Natural killer cell (primary cell): ENCODE measurements at places on chromosomes 6 and 20. TPM values are rescaled to one million over a fixed set of nuclear protein-coding genes. Genes with fewer than 3 reads are reported as not detected.

- no peak for DNase-seq
- H3K4me1 ChIP-seq, result peaks cover 18% of the 10 kb centered on the region
- no peak overlapping the region for H3K4me3 ChIP-seq
- no peak overlapping the region for H3K27ac ChIP-seq
These were observed 25.3 kb downstream of the RAB44 start for GRCh38 chr6:36722879-36723278.

- no peak overlapping the region for H3K4me3 ChIP-seq
- H3K27ac ChIP-seq, result no peak overlapping the region
- H3K4me1 ChIP-seq, result peaks cover 16% of the 10 kb centered on the region
- H3K27me3 ChIP-seq, result no peaks in the 10 kb centered on the region
These were observed 102.8 kb downstream of the ATXN1 start for GRCh38 chr6:16658348-16659034.

Gene CD93
- total RNA-seq, result 17.2 TPM

- H3K27me3 ChIP-seq, result no peaks in the 10 kb centered on the region
- H3K36me3 ChIP-seq, result no peaks in the 10 kb centered on the region
- no peak overlapping the region for H3K4me3 ChIP-seq
- H3K27ac ChIP-seq, result no peak overlapping the region
- H3K4me1 ChIP-seq, result no peaks in the 10 kb centered on the region
These were observed 130.5 kb downstream of the CRYBG1 start for GRCh38 chr6:106490974-106491373.

Gene ASIP
- not detected for total RNA-seq

Gene RFX6
- not detected for total RNA-seq

DNA sequence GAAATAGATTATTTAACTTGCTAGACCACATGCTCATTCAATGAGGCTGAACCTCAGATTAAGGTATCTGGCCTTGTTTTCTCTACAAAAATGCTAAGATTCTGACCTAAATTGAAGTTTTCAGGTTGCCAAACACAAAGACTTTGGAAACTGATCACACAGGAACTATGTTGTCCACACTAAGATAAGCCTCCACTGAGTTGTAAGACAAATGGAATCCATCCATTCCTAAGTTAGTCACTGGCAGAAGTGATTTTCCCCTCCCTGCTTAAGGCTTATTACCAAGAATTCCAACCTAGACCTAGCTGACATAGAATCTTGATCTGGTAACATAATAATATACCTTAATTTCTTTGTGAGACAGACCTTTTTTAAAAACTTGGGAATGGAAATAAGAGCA, 608.1 kb downstream of the TENT5A start:
- H3K27ac ChIP-seq, result no peak overlapping the region
- DNase-seq, result no peak
- H3K4me3 ChIP-seq, result no peak overlapping the region
- no peaks in the 10 kb centered on the region for H3K36me3 ChIP-seq

DNA sequence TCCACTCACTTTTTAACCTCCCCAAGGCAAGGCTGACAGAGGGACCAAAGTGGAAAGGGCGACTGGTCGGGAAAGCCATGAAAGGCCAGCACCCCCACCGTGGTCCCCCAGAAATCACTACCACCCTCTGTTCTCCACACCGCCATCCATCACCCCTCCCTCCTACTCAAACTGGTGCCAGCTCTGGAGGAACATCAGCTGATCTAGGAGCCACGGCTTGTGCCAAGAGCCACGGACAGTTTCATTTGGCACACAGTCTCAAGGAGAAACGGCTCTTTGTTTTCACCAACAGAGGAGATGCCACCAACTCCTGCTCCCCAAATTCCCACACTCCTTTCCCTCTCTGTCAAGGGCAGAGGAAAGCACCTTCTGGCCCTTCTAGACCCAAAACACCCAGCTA, 26.0 kb downstream of the TBC1D7 start:
- H3K27ac ChIP-seq, result peak overlapping the region; percentile 29
- no peak for DNase-seq
- H3K27me3 ChIP-seq, result no peaks in the 10 kb centered on the region
- H3K36me3 ChIP-seq, result peaks cover 56% of the 10 kb centered on the region

GRCh38 chr20:47818996-47819609, 33.8 kb upstream of the SULF2 start:
- no peaks in the 10 kb centered on the region for H3K27me3 ChIP-seq
- DNase-seq, result no peak
- no peak overlapping the region for H3K27ac ChIP-seq
- no peaks in the 10 kb centered on the region for H3K36me3 ChIP-seq
- no peaks in the 10 kb centered on the region for H3K4me1 ChIP-seq

DNA sequence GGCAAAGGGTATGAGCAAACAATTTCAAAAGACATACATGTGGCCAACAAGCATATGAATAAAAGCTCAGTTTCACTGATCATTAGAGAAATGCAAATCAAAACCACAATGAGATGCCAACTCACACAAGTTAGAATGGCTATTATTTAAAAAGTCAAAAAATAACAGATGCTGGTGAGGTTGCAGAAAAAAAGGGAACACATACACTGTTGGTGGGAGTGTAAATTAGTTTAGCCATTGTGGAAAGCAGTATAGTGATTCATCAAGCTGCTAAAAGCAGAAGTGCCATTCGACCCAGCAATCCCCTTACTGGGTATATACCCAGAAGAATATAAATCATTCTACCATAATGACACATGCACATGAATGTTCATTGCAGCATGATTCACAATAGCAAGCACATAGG, 6.7 kb upstream of the KHDC1L start:
- H3K4me1 ChIP-seq, result no peaks in the 10 kb centered on the region
- no peak overlapping the region for H3K4me3 ChIP-seq
- H3K36me3 ChIP-seq, result no peaks in the 10 kb centered on the region
- no peak for DNase-seq
- no peaks in the 10 kb centered on the region for H3K27me3 ChIP-seq
- H3K27ac ChIP-seq, result no peak overlapping the region

DNA sequence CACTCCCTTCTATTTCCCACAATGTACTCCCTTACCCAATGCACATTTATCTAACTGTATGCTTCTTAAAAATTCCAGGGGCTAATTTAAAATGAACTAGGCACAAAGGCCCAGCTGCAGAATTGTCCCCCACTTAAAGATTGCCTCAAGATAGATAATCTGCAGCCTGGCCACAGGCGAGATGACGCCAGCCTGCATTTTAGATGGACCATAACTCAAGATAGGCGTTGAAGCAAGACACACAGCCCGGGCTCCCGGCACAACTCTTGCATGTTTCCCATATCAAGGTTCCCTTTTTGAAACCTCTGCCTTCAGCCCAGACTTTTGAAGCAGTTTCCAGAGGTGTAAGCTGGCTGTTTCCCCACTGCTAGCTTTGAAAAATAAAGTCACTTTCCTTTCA, 3.2 kb upstream of the REPS1 start:
- peaks cover 8% of the 10 kb centered on the region for H3K4me1 ChIP-seq
- H3K27me3 ChIP-seq, result no peaks in the 10 kb centered on the region
- H3K27ac ChIP-seq, result no peak overlapping the region
- no peak overlapping the region for H3K4me3 ChIP-seq
- no peak for DNase-seq
- H3K36me3 ChIP-seq, result no peaks in the 10 kb centered on the region

DNA sequence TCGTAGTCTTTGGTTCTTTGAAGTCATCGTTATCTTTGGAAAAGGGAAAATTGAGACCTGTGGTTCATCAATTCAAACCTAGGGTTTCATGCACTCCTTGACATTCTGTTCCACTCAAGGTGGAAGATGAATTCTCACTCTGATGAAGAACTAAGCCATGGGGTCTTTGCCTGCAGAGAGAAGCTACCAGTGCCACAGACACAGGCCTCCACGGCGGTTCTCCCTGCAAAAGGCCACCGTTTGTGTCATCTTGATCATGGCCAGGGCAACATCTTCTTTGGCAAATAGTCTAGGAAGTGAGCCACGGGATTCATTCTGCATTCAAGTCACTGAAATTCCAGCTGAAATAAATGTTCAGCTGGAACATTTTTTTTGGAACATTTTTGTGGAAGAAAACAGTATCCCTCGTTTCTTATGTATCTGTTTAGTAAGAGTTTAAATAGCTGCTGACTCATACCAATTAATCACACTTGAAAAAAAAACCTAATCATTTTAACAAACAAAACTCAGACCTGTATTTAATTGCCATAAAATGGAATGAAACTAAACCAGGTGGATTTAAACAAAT, 206.0 kb upstream of the FOXQ1 start:
- H3K4me3 ChIP-seq, result no peak overlapping the region
- H3K27ac ChIP-seq, result no peak overlapping the region
- H3K27me3 ChIP-seq, result no peaks in the 10 kb centered on the region
- DNase-seq, result no peak
- H3K36me3 ChIP-seq, result no peaks in the 10 kb centered on the region
- no peaks in the 10 kb centered on the region for H3K4me1 ChIP-seq

Gene IPCEF1
- total RNA-seq, result 45.5 TPM

- H3K4me1 ChIP-seq, result no peaks in the 10 kb centered on the region
- no peaks in the 10 kb centered on the region for H3K27me3 ChIP-seq
- no peak overlapping the region for H3K4me3 ChIP-seq
- H3K27ac ChIP-seq, result no peak overlapping the region
- H3K36me3 ChIP-seq, result no peaks in the 10 kb centered on the region
These were observed 59.5 kb downstream of the MTHFD1L start for GRCh38 chr6:150924808-150925589.

DNA sequence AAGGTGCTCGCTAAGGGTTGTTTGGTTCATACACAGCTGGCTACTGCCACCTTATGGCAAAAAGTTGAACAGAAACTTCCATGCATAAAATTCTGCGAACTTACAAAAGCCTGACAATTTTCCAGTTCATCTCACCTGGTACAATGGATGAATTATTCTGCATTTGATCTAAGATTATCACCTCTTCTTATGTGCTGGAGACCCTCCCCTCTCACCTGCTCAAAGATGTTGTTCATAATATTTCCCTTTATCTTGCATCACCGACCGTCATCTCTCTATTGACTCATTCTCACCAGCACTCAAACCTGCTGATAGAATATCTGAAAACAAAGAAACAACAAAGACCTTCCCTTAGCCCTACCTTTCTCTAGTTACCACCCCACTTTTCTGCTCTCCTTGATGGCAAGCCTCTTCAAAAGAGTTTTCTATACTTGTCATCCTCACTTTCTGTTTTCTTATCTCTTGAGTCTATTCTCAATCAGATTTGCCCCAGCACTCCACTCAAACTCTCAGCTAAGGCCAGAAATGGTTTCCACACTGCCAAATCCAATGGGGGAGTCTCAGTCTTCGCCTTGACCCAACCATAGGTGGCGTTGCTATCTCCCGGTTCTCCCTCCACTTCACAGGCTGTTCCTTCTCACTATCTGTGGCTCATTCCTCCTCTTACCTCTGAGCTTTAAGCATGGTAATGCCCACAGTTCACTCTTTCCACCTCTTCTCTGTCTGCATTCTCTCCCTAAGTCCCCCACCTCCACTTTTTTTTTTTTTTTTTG, 25.8 kb downstream of the SNRNP48 start:
- H3K27ac ChIP-seq, result no peak overlapping the region
- peaks cover 12% of the 10 kb centered on the region for H3K36me3 ChIP-seq
- no peak overlapping the region for H3K4me3 ChIP-seq
- peak; percentile 71 for DNase-seq
- H3K27me3 ChIP-seq, result peaks cover 2% of the 10 kb centered on the region

- no peaks in the 10 kb centered on the region for H3K36me3 ChIP-seq
- DNase-seq, result no peak
- peaks cover 23% of the 10 kb centered on the region for H3K27me3 ChIP-seq
- no peak overlapping the region for H3K27ac ChIP-seq
- H3K4me3 ChIP-seq, result no peak overlapping the region
- no peaks in the 10 kb centered on the region for H3K4me1 ChIP-seq
These were observed 61.3 kb downstream of the UNC5CL start for GRCh38 chr6:40977695-40978094.

Gene FILIP1
- not detected for total RNA-seq

GRCh38 chr6:3568396-3569082, 111.7 kb upstream of the SLC22A23 start:
- no peaks in the 10 kb centered on the region for H3K36me3 ChIP-seq
- no peak overlapping the region for H3K4me3 ChIP-seq
- H3K4me1 ChIP-seq, result peaks cover 5% of the 10 kb centered on the region
